Stimulated activated CD4-positive, alpha-beta T cell treated with anti-CD3 and anti-CD28 coated beads, TNF-alpha, amount 100 ng/mL, for 4 hours (primary cell): ENCODE measurements at places on chromosomes 11 and 22.

DNA sequence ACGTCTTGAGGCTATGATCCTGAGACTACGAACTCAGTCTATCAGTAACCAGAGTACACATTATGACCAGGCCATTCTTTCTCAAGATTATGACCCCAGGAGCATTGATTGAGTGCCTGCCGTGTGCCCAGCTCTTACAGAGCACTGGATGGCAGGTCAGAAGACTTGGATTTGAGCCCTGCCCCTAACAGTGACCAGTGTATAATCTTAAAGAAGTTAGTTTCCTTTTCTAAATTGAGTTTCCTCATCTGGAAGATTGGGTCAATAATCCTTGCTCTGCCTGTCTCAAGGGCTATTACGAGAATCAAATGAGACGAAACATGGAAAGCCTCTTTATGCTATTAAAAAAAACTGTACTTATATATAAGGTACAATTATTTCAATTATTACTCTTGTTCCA lies 38.2 kb downstream of the SLCO2B1 start:
- DNase-seq, result no peak

- no peak for DNase-seq
Observed at GRCh38 chr11:94834911-94835593, 66.9 kb downstream of the AMOTL1 start.

- DNase-seq, result no peak
Observed at GRCh38 chr11:69923196-69923595, 104.0 kb upstream of the FGF3 start.

DNA sequence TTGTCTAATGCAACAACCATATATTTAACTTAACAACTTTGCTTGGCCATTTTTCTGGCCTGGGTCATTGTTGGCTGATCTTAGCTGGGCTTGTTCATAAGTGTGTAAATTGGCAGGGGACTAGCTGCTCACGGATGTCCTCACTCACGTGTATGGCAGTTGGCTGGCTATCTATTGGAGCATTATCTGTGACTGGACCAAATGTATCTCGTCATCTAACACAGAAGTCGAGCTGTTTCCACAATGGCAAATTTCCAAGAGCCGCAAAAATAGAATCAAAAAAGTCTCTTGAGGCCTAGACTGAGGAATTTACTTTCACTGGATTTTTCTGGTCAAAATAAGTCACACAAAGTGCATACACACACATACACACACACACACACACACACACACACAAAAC lies 893.3 kb downstream of the FAM181B start:
- no peak for DNase-seq

- no peak for DNase-seq
Observed at GRCh38 chr11:3104961-3105790, 48.0 kb upstream of the CARS1 start.
